ENCODE measurements at places on chromosomes 12 and 14. TPM values are rescaled to one million over a fixed set of nuclear protein-coding genes. Genes with fewer than 3 reads are reported as not detected.

DHRS2 gene
- total RNA-seq, result 15.6 TPM

TSPAN19 gene
- total RNA-seq, result 0.49 TPM

TRIM9 gene
- 6.0 TPM for total RNA-seq

CISTR gene
- not detected for total RNA-seq

KRT75 gene
- total RNA-seq, result not detected

C14orf119 gene
- total RNA-seq, result 29.7 TPM

TMED10 gene
- 73.4 TPM for total RNA-seq

DIO2 gene
- total RNA-seq, result 0.34 TPM

SERPINA5 gene
- 14.3 TPM for total RNA-seq

SYNE2 gene
- total RNA-seq, result 20.1 TPM

RTN1 gene
- total RNA-seq, result 0.34 TPM

HNRNPA1 gene
- total RNA-seq, result 908 TPM

TESPA1 gene
- total RNA-seq, result not detected

CLEC7A gene
- not detected for total RNA-seq

ZNF268 gene
- total RNA-seq, result 18.6 TPM

TAS2R9 gene
- not detected for total RNA-seq

KCNJ8 gene
- total RNA-seq, result 0.27 TPM

EIF2S3B gene
- 2.8 TPM for total RNA-seq

KDM2B gene
- 41.8 TPM for total RNA-seq

FLVCR2 gene
- 0.19 TPM for total RNA-seq

ACSS3 gene
- 12.5 TPM for total RNA-seq

PTCSC3 gene
- total RNA-seq, result not detected

KLRG1 gene
- total RNA-seq, result 1.1 TPM

GALNT8 gene
- not detected for total RNA-seq

C12orf54 gene
- not detected for total RNA-seq

TAS2R42 gene
- total RNA-seq, result not detected

PACS2 gene
- 23.9 TPM for total RNA-seq

GARIN6 gene
- total RNA-seq, result not detected

ABCD2 gene
- total RNA-seq, result 0.03 TPM

PGF gene
- total RNA-seq, result 3.7 TPM

SYT1 gene
- 10.3 TPM for total RNA-seq

KRT73 gene
- total RNA-seq, result not detected

SUOX gene
- 14.9 TPM for total RNA-seq

P2RX7 gene
- 0.75 TPM for total RNA-seq

C1QL4 gene
- 2.2 TPM for total RNA-seq
